Lower leg skin (tissue), 4 donors: ENCODE measurements at places on chromosomes 1 and 21. TPM values are rescaled to one million over a fixed set of nuclear protein-coding genes. Genes with fewer than 3 reads are reported as not detected.

GRCh38 chr1:21217812-21218596 lies 41.3 kb upstream of the EIF4G3 start:
- DNase-seq: no peak

- no peak for DNase-seq
Observed at GRCh38 chr1:232368821-232369321, 261.1 kb downstream of the SIPA1L2 start.

Gene OR2L13
- total RNA-seq: not detected

- no peak for DNase-seq
Observed at GRCh38 chr1:27481994-27482620, 7.9 kb downstream of the WASF2 start.

DNA sequence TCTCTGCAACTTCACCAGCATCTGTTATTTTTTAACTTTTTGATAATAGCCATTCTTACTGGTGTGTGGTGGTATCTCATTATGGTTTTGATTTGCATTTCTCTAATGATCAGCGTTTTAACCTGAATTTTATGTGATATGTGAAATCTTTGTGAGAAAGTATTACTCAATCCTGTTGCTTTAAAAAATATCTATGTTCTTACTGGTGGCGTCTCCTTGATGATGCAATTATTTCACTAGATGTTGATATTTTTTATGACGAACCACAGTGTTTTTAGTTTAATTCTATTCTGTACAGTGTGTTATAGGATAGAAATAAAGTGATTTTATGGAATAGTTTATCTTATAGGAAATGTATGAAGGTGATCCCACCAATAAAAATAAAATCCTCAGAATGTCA lies 54.7 kb upstream of the GPR88 start:
- DNase-seq: no peak

DNA sequence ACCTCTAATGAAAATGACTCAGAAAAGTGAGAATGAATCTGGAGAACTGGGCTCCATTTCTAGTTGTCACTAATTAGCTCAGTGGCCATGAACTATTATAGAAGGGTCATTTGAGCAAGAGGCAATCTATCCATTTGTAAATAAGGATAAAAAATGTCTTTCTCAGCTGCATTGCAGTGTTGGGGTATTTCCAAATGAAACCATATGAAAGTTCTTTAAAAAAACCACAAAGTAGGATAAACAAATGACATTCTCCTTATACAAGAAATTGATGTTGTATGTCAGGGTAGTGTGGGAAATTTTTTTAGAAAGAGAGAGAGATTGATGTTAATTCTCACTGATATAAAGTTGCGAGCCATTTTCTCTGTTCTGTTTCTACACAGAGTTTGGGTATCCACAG lies 26.0 kb downstream of the FMO3 start:
- DNase-seq: no peak

DNA sequence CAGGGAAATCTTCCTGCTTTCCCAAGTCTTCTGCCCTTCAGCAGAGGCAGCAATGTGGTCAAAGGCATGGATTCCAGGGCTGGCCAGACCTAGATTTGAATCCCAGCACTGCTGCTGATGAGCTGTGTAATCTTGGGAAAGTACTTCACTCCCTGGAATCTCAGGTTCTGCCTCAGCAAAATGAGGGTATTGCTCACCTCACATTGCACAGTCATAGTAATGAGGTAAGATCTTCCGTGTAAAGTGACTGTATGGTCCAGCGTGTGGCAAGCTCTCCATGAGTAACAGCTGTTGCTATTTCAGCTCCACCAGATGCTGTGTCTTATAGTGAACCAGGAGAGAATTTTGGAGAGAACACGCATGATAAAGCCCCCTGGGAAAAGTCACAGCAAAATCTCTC lies 56.1 kb upstream of the F3 start:
- no peak for DNase-seq

- no peak for DNase-seq
Observed at GRCh38 chr1:22567994-22568393, 4.7 kb downstream of the EPHA8 start.

DNA sequence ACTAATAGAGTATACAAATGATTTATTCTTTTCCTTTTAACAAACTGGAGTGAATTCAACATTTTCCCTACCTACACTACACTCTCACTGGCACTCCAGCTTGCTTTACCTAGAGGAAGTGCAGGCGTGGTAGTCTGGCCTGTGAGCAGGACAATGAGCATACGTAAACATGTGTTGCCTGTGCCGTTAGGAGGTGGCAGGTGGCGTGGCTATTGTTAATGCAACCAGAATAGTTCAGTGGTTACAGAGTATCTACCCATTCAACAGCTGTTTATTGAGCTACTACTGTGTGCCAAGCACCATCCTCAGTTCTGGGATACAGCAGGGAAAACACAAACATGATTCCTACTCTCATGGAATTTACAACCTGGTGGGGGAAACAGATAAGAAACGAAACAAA lies 299.7 kb upstream of the KAZN start:
- DNase-seq: no peak

DNA sequence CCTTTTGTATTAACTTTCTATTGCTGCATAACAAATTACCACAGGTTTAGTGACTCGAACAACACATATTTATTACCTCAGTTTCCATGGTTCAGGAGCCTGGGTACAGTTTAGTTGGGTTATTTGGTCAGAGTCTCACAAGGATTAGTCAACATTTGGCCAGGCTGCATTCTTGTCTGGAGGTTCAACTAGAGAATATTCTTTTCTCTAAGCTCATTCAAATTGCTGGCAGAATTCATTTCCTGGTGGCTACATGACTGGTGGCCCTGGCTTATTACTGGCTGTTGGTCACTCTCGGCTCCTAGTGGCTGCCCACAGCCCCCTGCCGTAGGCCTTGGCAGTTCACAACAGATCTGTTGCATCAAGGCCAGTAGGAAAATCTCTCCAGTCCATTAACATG lies 81.1 kb upstream of the ADAR start:
- no peak for DNase-seq

- no peak for DNase-seq
Observed at GRCh38 chr1:25889470-25889869, 14.0 kb upstream of the PAQR7 start.
